ENCODE measurements at places on chromosomes 2 and 18.
A peak's percentile ranks its signal among the peaks of the same experiment; 100 is the strongest.

GRCh38 chr18:13136904-13137669 lies 81.5 kb upstream of the LDLRAD4 start:
- peak; percentile 61 for DNase-seq

GRCh38 chr2:129719335-129719734 lies 260.1 kb upstream of the RAB6C start:
- DNase-seq = no peak

DNA sequence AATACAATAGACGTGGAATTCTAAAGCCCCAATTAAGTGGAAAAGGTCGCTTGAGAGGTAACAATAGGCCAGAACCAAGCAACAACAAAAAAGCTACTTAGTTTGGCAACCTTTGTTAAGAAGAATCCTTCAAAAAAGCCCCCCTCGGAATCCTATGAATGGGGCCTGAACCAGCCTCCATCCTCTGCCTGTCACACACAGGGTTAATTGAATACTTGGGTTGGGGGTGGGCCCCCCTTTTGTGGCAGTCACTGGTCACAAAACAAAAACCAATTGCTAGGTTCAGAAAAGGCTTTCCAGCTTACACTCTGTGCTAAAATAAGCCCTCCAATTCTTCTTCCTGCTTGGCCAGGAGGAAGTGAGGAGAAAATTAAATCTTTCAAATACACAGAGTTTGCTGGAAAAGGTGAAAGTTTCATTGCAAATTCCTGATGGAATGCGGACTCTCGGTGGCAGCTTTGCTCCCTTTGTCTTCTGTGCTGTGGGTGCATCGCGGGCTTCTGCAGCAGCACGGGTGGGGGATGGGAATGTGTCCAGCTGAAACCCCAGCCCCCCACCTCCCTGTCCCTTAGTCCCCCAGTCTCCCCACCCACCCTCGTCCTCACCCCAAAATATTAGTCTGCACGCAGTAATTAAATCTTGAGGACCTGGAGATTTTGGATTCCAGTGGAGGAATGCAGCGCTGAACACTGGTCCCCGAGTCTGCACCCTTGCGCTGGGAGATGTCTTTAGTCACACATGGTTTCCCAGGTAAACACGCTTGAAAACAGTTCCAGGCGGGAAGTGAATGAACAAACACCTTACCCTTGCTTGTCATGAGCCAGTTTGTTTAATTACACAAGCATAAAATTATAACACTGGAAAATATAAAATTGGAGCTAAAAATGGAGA lies 254.3 kb downstream of the SOX11 start:
- DNase-seq = no peak

- peak; percentile 95 for DNase-seq
Measured at GRCh38 chr2:8680822-8681760, 765 bp upstream of the ID2 start.

DNA sequence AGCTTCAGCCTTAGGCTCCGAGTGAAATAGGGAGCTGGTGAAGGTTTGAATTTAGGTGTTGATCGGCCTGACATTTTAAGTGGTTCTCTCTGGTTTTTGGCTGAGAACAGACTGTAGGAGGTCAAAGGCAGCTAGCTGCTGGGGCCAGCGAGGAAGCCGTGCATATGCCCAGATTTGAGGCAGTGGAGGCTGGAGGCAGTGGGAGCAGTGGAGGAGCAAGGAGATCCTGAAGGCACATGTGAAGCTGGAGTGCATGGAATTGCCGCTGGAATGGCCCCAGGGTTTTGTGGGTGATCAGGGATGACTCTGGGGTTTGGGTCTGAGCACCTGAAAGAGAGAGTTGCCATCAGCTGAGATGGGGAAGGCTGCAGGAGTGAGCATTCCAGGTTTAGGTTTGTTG lies 25.1 kb downstream of the STEAP3 start:
- DNase-seq = no peak

GRCh38 chr2:148674063-148675020 lies 29.8 kb downstream of the EPC2 start:
- peak; percentile 35 for DNase-seq

DNA sequence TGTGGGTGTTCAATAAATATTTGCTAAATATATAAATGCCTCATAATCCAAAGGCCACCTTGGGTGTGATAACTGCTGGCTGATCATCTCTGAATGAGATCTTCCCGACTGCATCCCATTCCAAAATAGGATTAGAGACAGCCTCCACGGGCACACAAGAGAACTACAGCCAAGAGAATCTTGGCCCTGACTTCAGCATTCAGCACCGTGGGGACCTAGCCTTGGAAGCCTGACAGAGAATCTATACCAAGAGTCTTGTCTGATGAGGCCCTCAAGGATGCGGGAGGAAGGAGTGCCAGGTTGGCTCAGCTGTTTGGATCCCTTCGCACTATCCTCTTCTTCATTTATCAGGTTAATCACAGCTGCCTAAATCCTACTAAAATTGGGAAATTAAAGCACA lies 85.8 kb downstream of the RBM43 start:
- no peak for DNase-seq

DNA sequence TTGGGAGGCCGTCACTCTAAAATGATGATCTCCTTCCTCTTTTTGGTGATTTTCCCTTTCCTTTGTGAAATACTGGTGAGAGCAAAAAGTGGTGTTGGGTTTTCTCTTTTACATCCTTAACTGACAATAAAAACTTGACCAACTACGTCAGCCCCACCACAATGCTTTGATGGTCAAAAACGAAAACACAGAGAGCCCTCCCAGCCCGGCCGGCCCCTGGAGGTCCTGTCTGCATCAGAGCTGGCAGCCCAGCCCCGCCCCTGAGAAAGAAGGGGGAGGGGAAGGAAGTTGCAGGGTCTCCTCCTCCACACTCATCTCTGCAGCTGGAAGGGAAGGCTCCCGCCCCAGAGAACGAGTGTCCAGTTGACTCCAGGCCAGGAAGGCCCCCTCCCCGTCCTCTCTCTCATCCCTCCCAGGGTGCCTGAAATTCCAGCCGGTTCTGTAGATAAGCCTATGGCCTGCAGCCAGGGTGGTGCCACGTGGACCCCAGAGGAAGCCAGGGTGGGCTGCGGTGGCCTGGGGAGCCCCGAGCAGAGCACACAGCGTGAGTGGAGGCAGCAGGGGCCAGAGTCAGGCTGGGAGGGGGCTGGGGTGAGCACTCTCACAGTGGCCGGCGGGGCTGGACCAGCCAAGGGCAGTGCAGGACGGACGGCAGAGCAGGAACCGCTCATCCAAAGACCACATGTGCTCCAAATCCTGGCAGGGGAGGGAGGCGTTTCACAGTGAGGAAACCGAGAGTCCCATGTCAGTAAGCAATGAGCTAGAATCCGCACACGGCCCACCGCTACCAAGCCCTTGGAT lies 19.8 kb downstream of the BIN1 start:
- peak; percentile 84 for DNase-seq

- no peak for DNase-seq
Measured at GRCh38 chr2:218540015-218540414, 28.1 kb downstream of the USP37 start.

- no peak for DNase-seq
Measured at GRCh38 chr18:35508030-35508429, 10.3 kb upstream of the INO80C start.

DNA sequence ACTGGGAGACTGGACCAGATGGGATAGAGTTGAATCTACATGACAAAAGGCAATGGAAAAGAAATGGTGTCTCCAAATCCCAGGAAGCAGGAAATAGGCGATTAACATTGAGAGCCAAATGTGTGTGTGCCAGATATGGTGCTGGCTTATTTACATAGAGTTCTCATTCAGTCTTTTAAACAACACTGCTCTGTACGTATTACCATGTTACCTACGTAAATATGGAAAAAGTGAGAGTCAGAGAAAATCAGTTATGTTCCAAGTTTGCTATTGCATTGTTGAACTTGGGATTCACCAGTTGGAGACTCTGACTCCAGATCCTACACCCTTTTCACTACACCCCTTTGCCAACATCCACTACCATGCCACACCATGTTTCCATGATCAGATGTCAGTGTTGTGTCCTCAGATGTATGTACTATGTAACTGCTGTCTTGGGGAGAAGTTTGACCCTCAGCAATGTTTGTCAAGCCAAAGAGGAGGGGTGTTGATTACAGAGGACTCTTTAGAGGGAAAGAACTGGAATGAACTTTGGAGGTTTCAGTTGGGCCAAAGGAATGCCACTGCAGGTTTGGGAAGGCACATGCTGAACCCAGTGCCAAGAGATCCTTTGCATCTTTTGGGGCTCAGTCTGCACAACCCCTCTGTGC lies 19.6 kb upstream of the GREB1 start:
- no peak for DNase-seq

GRCh38 chr2:30470426-30470825 lies 23.4 kb downstream of the LCLAT1 start:
- DNase-seq = no peak

DNA sequence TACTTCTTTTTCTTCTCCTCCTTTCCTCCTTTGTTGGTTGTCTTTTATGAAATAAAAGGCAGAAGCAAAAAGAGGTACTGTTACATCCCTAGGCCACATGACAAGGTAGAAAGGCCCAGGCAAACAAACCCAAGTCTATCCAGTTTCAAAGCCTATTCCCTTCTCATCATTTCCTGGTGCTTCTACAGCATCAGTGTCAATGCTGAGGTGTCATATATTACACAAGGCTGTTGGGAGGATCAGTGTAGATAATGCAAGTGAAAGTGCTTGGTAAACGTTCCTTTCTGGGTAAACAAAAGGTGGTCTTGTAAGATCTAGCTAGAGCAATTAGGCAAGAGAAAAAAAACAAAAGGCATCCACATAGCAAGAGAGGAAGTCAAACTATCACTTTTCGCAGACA lies 64.9 kb downstream of the EVA1A start:
- DNase-seq = no peak

GRCh38 chr18:48121752-48122151 lies 191.3 kb upstream of the SMAD2 start:
- no peak for DNase-seq

GRCh38 chr2:220893411-220893810 lies 678.7 kb downstream of the EPHA4 start:
- no peak for DNase-seq

DNA sequence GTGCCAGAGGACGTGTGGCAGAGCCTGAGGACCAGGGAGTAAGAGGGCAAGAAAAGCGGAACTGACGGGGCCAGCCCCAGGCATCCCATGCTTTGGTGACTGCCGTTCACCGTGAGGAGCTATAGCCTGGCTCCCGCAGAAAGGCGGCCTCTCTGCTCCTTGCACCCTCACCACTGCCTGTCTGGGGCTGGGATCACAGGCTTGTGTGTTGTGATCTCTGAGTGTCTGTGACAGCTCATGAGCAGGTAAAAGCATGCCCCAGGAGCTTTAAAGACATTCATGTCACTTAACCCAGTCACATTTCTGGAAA lies 266.8 kb upstream of the RAB6C start:
- no peak for DNase-seq

DNA sequence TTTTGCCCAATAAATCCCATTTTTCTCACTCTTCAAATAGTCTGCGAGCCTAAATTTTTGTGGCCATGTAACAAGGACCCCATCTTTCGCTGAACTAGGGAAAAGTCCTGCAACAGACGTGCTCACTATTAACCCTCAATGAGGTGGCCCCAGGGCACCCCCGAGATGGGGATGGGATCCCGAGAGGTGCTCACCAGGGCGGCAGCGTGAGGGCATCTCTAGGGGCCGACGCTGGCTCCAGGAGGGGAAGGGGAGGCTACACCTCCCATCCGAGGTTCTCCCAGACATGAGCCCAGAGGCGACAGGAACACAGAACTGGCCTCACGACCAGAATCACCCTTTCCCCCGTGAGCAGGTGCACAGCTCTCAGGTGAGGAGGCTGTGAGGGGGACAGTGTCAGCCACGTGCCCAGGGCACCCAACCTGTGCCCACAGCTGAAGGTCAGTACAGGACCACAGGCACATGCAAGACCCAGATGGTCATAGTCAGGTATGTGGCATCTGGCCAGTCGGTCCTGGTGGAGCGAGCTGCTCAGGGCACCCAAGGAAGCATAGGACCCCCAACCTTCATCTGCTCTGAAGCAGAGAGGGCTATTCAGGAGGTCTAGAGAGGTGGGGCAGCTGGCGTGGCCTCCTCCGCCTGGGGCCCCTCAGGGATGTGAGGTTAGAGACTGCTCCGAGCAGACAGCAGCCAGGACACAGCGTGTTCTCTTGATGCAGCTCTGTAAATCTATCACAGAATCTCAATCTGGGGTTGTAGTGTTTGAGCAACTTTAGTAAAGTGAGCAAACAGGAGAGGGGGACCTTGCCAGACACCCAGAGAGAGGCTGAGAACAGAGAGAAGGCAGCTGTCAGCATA lies 62.8 kb downstream of the PXDN start:
- no peak for DNase-seq

GRCh38 chr18:8496186-8496585 lies 113.1 kb upstream of the RAB12 start:
- DNase-seq = no peak

- DNase-seq = peak; percentile 77
Measured at GRCh38 chr18:77207540-77207939, 42.1 kb upstream of the GALR1 start.

GRCh38 chr2:3624059-3624794 lies 29.3 kb downstream of the COLEC11 start:
- peak; percentile 51 for DNase-seq

DNA sequence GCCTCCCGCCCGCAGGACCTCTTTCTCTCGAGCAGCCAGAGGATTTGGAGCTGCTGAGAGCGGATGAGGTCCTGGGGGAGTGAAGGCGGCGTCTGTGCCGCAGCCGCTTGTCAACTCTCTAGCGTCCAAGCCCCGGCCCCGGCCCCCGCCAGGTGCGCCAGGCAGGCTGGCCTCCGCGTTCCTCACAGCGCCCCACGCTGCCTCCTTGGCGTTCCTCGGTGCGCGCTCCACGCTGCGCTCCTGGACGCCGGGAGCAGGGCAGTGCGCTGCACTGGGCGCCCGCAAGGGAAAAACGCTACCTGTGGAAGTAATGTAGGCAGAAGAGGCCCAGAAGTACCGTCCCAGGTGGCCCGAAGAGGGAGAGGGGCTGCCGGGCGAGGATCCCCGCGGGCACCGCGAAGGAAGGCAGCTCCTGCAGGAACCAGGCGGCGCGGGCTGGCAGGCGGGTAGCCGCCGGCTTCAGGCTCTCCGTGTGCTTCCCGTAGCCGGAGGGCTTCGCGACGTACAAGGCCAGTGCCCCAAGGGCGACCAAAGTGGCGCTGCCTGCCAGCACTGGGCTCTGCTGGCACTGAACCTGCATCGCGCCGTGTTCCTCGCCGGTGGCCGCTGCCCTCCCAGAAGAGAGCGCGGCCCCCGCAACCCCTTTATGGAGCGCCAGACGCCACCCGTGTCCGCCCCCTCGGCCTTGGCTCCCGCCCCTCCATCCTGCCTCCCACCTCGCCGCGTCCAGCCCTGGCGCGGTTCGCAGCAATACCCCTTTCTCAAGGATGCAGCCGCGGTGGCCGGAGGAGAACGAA lies at the start of gene SRD5A2:
Gene SRD5A2, minus strand, starts transcription at position 618 of the 797 bp plus-strand sequence. Its CDS starts 38 bp downstream, at position 580.
- DNase-seq = no peak

- DNase-seq = no peak
Measured at GRCh38 chr2:54465143-54465542, 9.0 kb downstream of the SPTBN1 start.

- DNase-seq = no peak
Measured at GRCh38 chr18:79484661-79485621, 89.2 kb downstream of the NFATC1 start.

- peak; percentile 57 for DNase-seq
Measured at GRCh38 chr2:48589170-48589767, 28.4 kb upstream of the GTF2A1L start.

- no peak for DNase-seq
Measured at GRCh38 chr2:171995586-171995985, 4.2 kb upstream of the METAP1D start.

- DNase-seq = no peak
Measured at GRCh38 chr2:73289304-73289703, 4.0 kb downstream of the EGR4 start.

Measured in suppressor macrophage treated with lipopolysaccharide for 1 hour (primary cell).